ENCODE measurements at places on chromosomes 5 and 9.

DNA sequence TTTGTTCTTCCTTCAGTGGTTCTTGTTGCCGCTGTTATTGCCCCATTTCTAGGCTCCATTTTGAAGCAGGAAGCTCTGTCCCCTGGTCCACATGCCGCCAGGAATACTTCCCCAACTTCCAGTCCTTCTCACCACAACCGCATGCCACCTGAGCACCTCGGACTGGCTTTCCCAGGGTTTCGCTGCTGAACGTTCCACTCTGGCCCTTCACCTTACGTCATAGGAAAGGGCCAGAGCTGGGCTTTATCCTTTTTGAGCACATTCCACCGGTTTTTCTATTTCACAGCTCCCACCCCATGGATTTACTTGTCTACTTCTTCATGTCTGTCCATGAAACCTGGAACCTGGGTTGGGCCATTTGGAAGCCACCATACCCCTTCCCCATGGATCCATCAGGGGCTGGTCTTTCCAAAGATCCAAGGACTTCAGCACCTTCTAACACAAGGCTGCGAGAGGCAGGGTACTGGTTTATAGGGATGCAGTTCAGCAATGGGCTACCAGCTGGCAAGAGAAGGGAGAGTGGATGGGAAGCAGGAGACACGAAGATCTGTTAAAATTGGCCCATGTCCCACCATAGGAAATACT, 557.4 kb downstream of the BNC2 start:
- no peak for DNase-seq

DNA sequence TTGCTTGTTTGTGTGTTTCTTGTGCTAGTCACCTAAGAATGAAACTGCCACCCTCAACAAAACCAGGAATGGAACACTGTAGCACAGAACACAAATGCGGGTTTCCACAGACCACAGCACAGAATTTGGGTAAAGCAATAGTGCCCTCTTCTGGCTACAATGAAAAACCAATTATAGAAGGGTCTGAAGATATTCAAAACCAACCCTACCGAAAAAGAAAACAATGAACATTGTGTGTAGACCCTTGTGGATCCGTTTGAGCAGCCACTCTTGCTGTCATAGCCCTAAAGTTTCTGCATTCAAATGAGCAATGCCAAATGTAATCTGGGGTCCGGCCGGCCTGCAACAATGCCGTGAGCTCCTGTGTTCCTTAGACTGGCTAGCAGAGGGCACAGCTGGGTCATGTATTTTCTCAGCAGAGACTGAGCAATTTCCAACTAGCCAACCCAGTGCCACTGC, 8.3 kb upstream of the ENC1 start:
- DNase-seq = peak; percentile 75

GRCh38 chr5:136191304-136192014, 1.5 kb downstream of the SMIM32 start:
- peak; percentile 73 for DNase-seq

GRCh38 chr9:95383185-95383676, 65.7 kb upstream of the FANCC start:
- DNase-seq = peak; percentile 58

DNA sequence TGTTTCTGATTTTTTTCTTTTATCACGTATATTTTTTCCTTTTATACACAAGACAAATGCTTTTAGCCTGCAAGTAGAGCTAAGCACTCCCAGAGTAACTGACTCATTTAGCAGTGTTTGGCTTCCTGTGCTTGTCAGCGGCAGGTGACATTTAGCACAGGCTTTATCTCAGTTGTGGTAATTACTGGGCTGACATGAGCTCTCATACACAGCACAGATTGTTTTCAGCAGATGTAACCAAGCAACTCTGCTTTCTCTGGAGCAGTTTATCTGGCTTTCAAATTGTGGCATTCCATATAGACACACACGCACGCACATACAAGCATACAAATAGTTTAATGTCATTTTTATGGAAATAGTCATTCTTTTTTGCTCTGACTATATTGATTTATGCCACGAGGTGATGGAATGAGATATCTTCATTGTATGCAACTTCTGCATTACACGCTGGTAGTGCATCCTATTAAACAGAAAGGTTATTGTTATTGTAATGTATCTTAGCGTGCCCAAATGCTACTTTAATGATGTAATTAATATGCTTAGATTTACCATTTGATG, 379.0 kb upstream of the GRAMD2B start:
- peak; percentile 40 for DNase-seq

- no peak for DNase-seq
Observed at GRCh38 chr5:14483504-14484157, 98.0 kb upstream of the OTULINL start.

DNA sequence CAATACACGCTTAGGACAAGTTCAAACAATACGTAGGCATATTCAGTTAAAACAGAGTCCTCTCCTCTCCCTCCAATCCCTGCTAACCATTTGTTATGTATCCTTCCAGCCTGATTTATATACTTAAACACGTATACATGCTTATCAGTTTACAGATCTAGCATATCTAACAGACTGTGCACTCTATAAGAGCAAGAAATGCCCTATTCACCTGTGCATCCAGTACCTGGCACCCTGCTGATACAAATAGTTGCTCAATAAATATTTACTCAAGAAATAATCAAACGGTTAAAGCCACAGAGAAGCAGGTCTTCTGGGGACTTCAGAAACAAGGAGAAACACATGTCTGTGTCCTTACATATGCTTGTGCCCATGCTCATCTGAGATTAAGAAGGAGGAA, 55.9 kb downstream of the MLLT3 start:
- no peak for DNase-seq

GRCh38 chr5:5202321-5202720, 62.2 kb downstream of the ADAMTS16 start:
- DNase-seq = no peak

- no peak for DNase-seq
Observed at GRCh38 chr9:121798941-121799340, 147.5 kb downstream of the DAB2IP start.

- DNase-seq = peak; percentile 90
Observed at GRCh38 chr9:94847486-94847885, 121.0 kb downstream of the AOPEP start.

DNA sequence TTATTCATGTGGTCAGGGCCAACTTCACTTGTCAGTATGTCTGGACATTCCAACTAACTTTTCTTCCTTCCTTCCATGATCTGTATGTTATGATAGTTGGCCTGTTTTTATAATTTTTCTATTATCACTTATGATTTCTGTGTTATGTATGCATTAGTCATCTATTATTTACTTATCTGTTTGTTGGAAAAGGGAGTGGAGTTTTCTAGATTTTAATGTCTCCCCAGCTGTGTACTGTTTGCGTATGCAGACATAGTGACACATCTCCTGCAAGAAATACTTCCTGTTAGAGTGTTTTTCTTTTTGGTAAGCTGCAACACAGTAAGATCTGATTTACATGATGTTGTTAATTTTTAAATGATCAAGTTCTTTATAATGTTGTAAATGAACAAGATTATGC, 8.7 kb upstream of the INSYN2B start:
- no peak for DNase-seq

DNA sequence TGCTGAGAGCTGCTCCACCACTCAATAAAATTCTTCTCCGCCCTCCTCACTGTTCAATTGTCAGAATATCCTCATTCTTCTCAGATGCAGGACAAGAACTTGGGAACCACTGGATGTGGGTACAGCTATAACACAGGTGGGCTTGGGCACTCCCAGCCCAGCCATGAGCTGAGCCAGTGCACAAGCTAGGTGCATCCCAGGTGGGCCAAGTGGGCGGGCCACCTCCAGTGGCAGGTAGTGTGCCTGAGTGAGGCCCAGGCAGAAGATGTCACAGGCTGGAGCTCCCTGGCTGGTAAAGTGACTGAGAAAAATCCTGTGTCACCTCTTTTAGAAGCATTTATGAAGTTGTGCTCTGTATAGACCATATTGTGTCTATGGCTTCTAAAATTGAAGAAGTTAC, 501.6 kb upstream of the TYRP1 start:
- no peak for DNase-seq

- no peak for DNase-seq
Observed at GRCh38 chr5:147626464-147626863, 116.6 kb upstream of the DPYSL3 start.

- DNase-seq = no peak
Observed at GRCh38 chr5:170303549-170303948, 6.0 kb upstream of the LCP2 start.

GRCh38 chr9:115880221-115880885, 273.2 kb upstream of the PAPPA start:
- DNase-seq = no peak

DNA sequence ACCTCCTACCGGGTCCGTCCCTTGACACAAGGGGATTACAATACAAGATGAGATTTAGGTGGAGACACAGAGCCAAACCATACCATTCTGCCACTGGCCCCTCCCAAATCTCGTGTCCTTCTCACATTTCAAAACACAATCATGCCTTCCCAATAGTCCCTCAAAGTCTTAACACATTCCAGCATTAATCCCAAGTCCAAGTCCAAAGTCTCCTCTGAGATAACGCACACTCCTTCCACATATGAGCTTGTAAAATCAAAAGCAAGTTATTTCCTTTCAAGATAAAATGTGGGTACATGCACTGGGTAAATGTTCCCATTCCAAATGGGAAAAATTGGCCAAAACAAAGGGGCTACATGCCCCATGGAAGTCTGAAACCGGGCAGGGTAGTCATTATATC, 463.9 kb upstream of the CDH9 start:
- DNase-seq = no peak

- DNase-seq = peak; percentile 75
Observed at GRCh38 chr9:85223506-85224125, 518.1 kb downstream of the AGTPBP1 start.

DNA sequence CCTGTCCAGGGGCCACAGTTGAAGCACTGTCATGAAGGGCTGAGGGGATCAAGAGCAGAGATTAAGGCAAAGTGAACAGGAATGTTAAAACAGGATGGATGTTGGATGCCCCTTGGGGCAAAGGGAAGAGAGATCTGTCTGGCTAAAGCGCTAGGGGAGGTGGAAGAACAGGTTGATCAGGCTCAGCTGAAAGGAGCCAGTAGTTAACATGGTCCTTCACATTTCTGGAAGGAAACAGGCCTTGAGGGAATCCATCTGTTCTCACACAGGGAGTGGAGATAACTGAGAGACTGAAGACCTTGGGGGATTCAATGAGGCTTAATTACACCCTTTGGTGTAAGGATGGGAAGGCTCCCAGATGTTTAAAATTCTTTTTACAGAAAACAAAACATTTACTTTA, 5.8 kb downstream of the HAPLN1 start:
- DNase-seq = no peak

DNA sequence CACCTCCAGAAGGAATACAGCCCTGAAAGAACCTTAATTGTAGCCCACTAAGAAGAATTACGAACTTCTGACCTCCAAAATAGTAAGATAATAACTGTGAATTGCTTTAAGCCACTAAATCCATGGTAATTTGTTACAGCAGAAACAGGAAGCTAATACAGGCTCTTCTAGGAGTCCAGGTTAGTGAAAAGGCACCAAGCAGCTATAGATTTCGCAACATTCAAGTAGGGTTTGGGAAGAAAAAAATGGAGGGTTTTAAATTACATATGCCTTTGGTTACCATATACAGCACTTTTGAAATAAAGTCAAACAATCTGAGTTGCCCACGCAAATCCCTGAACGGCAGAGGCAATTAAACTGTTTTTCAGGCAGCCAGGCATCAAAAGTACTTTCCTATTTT, 1.7 kb upstream of the ACTL7A start:
- no peak for DNase-seq

GRCh38 chr5:138985683-138986082, 110.5 kb upstream of the LRRTM2 start:
- DNase-seq = no peak

GRCh38 chr5:149938279-149938678, 6.3 kb downstream of the PDE6A start:
- peak; percentile 80 for DNase-seq

DNA sequence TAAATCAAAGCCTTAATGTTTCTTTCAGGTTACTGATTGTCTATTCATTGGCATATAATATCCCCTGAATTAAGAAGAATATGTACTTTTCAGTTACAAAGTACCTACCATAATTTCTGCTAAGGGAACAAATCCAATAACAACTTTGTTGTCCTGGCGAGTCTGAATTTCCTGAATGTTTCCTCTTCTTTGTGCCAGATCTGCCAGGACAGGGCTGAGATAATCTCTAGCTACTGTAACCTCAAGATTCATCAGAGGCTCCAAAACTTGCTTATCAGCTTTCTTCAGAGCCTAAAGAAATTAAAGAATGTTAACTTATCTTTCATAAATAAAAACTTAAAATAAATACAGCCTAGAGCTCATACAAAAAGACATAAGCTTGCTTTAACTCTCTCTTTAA, 37.2 kb downstream of the HEXB start:
- no peak for DNase-seq

DNA sequence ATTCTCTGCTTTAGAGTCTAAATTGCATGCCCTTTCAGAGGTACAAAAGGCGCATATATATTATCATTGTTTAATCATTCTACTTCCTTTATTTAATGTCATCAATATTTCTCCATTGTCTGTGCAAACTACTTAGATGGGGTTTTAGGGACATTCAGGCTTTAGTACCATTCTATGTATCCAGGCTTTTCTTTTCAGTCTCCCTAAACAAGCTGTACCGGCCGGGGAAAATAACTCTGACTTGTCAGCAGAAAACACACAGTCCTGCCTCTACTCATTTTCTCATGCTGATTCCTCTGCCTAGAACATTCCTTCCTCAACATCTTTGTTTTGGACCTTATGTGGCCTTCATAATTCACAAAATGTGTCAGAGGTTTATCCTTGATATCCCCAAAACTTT, 392.1 kb upstream of the DAB2 start:
- DNase-seq = no peak

GRCh38 chr5:57831932-57832331, 349.3 kb upstream of the ACTBL2 start:
- no peak for DNase-seq

GRCh38 chr9:16214677-16215352, 655.7 kb downstream of the BNC2 start:
- DNase-seq = no peak

DNA sequence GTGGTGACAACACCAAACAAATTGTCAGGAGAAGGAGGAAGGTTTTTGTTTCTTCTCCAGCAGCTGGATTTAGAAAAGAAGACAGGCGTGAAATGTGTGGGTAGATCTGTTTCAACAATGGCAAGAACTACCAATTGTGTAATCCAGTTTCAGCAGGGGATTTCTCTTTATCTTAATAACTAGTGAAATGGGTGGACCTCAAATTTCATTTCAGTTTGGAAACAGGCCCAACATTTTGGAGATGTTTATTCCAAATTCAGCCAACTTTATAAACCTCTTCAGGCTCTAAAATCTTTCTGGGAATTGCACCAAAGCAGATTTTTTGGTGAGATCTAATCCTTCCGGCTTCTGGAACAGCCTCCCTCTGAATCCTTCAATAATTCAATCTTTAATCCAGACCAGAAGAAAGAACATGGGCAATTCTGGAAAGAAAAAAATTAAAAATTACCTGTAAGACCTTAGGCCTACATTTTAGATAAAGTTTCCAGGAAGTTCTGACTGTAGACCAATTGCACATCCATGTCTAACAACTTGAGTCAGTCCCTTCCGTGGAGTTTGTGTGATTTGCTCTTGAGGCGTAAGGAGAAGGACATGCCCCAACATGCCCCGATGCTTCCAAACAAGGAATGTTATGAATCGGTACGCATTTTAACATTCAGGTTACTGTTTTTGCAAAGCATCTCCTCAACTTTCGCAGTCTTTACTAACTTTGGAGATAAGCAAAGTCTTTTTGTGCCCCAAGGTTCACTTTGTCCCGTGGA, 423.6 kb downstream of the IRX1 start:
- DNase-seq = peak; percentile 46

- no peak for DNase-seq
Observed at GRCh38 chr9:87158765-87159164, 211.5 kb upstream of the GAS1 start.

GRCh38 chr5:43589310-43589709, 13.7 kb upstream of the NNT start:
- DNase-seq = no peak

All from GM23248 (cell line).